ENCODE measurements at places on chromosomes 3 and 15.

DNA sequence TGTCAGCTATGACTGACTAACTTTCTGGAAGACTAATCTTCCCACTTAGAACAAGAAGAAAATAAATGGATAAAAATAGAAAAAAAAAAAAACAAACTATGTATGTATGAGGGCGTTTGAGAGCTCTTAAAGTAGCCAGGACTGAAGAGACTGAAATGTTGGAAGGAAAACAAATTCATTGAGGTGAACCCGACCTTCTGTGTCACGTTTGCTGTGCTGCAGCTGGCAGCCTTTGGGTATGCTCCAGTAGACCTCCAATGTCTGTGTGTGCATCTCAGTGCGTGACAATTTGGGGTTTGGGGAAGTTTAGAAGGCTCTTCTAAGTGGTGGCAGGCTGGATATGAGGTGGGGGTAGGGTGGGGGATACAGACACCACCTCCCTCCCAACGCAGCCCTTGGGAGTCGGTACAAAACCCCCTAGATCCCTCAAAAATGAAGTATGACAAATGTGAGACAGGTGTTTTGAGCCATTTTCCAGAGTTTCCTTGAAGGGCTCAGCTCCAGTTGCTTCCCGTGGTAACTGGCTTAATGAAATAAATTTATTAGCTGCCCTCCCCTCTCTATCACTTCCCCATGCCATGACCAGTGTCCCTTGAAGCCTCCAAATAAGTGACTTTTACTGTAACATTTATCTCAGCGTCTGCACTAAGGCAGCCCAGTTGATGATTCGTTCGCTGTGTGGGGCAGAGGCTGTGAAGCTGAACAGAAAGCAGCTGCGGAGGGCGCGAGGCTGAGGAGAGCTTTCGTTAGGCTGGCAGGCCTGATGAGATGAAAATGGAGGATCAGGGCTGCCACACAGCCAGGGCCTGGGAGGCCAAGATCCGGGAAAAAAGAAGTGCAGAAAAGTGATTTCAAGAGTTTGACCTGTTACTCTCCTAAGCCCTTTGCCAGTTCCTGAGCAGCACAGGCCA lies 34.9 kb upstream of the GABRB3 start:
- no peak for DNase-seq

DNA sequence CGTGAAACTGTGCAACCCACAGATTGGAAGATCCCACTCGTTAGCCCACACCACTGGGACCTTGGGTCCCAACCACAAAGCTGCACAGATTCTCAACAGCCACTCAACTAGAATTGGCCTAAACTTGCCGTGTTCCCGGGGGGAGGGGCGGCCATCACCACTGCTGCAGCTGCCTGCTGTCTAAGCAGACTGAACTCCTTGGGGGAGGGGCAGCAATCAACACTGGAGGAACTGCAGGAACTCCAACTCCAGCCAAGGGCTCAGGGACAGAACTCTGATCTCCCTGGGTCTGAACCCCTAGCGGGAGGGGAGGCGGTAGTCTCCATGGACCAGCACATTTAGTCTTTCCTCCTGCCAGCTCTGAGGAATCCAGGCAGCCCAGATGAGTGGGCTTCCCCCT lies 205.9 kb downstream of the RSL24D1 start:
- no peak for DNase-seq

DNA sequence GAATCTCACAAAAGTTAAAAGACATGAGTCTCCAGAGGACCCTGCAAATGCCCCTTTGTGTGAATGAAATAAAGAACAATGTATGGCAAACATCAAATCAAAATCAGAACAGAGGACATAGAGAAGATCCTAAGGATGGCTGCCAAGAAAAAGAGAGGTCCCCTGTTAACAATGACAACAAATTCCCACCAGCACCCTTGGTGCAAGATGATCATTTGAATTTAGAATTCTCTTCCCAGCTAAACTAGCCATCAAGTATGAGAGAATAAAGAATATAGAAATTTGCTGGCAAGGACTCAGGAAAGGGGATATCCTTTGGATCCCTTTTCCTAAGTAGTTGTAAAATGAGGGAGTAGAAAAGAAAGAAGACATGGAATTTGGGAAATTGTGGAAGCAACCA lies 8.2 kb downstream of the GP5 start:
- DNase-seq = no peak

- peak; percentile 10 for DNase-seq
Measured at GRCh38 chr3:51955893-51956770, 951 bp downstream of the GPR62 start.

DNA sequence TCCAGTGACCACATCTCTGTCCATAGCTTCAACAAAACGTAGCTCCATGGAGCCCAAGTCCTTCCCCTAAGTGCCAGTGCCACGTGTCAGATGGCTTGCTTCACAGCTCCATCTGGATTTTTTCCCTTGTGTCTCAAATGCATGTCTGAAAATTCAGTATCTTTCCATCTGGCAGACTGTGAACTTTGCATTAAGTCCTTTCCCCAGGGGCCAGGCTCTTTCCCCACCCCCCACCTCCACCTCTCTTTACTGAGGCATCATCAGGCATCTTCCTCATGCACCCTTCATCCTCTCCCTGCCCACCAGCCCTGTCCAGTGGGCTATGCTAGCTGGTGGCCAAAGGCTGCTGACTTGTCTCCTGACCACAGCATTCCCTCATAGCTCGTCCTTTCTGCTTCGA lies 53.7 kb downstream of the PDIA5 start:
- no peak for DNase-seq

DNA sequence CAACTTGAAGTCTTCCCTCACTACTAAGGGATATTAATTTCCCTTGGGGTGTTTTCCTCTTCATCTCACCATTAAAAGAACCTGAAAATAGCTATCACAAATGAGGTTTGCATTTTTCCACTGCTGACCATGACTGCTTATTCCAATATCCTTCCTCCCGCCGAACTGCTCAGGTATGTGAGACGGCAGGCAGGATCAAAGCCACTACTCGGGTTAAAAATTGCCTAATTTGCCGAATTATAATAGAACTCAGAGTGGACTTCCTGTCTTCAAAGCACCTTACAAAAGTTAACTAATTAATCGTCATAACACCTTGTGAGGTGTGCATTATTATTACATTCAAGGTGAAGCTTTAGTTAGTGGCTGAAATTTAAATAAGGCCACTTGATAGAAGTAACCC lies 655.2 kb upstream of the ADAMTS9 start:
- no peak for DNase-seq

- DNase-seq = no peak
Measured at GRCh38 chr15:70084461-70084860, 13.3 kb downstream of the TLE3 start.

- DNase-seq = no peak
Measured at GRCh38 chr3:64081235-64081630, 57.9 kb upstream of the PSMD6 start.

- no peak for DNase-seq
Measured at GRCh38 chr15:38398134-38398533, 55.8 kb upstream of the FAM98B start.

DNA sequence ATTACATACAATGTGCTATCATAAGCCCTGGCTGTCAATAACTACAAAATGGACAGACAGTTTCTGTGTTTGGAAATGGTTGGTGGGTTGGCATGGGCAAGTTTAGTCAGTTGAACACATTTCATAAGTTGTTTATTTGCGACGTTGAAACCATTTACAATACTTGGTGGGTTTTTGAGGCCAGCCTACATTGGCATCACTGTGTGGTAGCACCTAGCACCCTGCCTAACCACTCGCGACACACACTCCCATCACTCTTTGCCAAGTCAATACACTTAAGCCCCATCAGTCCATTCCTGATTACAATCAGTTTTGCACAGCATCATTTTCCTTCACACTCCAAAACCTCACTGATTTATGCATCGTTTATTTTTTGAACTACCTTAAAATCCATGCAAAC lies 13.8 kb downstream of the PROK2 start:
- DNase-seq = no peak

GRCh38 chr3:22734207-22734606 lies 468.9 kb upstream of the UBE2E2 start:
- DNase-seq = no peak

DNA sequence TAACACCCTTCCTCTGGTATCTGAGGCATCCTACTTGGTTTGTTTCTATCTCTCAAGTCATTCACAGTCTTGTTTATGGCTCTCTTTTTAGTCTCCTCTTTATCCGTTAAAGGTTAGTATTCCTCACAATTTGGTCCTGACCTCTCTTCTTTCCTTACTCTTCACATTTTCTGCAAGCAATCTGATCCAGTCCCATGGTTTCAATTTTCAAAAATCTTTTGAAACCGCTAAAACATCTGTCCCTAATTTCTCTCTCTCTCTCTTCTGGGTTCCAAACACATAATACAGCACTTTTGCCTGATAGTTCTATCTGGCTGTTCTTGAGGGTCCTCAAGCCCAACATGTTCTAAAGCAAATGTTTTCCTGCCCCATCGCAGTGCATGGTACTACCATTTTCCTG lies 149.0 kb downstream of the SERPINI1 start:
- DNase-seq = no peak

- DNase-seq = no peak
Measured at GRCh38 chr15:38991126-38991525, 426.5 kb upstream of the RASGRP1 start.

DNA sequence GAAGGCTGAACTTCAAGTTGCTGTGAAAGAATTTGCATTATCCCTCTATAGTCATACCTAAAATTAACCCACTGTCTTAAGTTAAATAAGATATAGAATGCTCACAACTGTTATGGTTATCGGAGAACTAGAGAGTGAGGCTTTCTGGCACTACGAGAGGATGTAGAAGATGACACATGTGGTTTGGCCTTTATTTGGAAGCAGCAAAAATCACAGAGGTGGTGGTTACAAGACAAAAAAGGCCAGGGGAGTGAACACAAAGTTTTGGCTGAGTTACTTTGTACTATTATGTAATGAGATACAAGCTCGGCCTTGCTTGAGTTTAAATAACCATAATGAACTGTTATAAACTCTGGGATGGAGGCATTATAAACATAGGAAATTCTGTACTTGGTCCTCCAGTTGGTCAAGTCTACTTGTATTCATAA lies 78.3 kb upstream of the ICE2 start:
- no peak for DNase-seq

DNA sequence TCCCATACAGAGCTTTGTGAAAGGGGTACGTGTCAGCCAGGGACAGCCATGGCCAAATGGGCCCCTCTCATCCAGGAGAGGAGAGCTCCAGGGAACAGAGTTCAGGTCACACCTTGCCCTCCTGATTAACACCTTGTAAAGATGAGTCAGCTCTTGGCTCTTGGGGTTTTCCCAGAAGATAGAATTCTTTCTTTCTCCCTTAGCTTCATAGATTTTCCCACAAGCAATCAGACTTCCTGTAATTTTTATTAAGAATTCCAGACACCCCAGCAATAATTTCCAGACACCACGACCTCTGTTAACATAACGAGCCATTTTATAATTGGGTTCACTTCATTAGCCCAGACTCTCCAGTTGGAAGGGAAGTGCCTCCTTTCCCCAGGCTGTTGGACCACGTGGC lies 86.4 kb downstream of the LRTM1 start:
- no peak for DNase-seq

- no peak for DNase-seq
Measured at GRCh38 chr3:157844216-157844615, 262.0 kb downstream of the SHOX2 start.

Data from activated CD8-positive, alpha-beta memory T cell treated with anti-CD3 and anti-CD28 coated beads for 1 hour (primary cell).